ENCODE measurements at places on chromosomes 5 and 9.

DNA sequence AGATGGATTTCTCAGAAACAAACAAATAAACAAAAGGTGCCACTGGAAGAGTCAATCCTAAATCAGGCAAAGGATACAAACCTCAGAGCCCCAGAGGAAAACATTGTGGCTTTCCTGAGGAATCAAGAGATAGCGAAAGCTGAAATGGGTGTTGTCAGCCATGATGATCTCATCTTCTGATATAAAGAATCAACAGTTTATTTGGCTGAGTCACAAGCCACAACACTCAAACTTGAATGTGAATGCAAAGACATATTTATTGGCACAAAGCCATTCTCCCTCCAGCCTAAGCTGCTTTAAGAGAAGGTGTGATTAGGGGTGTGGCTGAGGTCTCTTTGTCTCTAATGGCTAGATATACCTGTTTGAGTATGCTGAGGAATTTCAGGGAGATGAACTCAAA, 73.3 kb upstream of the NREP start:
- peak; percentile 41 for DNase-seq

DNA sequence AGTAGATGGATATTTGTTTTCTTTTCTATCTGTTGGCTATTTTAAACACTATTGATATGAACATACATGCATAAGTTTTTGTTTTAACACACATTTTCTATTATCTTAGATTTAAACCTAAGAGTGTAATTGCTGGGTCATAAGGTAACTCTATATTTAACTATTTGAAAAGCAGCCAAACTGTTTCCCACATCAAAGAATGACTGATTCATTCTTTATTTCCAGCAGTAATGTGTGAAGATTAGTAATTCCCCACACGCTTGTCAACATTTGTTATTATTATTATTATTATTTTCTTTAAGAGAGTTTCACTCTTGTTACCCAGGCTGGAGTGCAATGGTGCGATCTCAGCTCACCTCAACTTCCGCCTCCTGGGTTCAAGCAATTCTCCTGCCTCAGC, 1495.8 kb downstream of the EFNA5 start:
- no peak for DNase-seq

DNA sequence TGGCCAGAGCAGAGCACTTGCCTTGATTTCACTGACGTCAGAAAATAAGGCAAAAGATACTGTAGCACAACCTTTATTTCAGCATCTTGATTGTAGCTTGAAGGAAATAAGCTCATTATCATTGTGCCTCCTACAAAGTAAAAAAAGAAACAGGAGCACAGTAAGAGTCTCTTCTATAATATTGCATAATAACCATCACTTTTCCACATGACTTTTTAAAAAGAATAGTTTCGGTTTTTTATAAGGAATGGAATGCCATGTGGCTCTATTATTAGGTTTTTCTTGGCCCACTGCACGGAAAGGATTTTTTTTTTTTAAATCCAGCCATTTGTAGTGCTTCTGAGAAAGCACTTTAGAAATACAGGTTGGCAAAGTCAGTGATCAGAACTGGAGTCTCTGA, 655.3 kb downstream of the LRRC70 start:
- no peak for DNase-seq

- DNase-seq, result no peak
Observed at GRCh38 chr5:97498657-97499056, 315.6 kb upstream of the RIOK2 start.

GRCh38 chr5:166810721-166811120, 1480.7 kb upstream of the WWC1 start:
- DNase-seq, result no peak

DNA sequence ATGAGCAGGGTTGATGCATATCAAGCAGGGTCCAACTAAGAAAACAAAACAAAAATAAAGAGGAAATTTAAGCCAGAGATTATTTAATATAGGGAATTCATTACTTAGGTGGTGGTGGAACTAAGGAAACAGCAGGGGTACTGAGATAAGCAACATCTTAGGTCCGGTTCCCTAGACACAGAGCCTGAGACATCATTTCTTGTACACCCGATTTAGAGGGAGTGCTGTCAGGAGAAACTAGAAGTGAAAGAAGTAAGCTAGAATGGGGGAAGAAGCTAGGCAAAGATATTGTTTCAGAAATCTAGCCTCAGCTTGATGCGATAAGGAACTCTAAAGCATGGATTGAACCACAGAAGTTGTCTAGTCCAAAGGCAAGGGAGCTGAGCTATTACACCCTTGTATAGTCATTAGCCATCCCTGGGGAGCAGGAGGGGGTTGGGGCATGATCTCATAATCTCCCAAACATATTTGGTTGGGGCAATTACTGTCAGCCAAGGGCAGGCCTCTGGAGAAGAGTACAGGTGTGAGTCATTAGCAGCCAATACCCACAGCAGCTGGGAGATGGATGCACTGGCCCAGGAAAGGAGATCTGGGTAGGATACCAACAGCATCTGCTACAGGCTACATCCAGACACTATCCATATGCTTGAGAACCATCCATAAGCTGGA, 194.5 kb downstream of the ARL15 start:
- peak; percentile 16 for DNase-seq

DNA sequence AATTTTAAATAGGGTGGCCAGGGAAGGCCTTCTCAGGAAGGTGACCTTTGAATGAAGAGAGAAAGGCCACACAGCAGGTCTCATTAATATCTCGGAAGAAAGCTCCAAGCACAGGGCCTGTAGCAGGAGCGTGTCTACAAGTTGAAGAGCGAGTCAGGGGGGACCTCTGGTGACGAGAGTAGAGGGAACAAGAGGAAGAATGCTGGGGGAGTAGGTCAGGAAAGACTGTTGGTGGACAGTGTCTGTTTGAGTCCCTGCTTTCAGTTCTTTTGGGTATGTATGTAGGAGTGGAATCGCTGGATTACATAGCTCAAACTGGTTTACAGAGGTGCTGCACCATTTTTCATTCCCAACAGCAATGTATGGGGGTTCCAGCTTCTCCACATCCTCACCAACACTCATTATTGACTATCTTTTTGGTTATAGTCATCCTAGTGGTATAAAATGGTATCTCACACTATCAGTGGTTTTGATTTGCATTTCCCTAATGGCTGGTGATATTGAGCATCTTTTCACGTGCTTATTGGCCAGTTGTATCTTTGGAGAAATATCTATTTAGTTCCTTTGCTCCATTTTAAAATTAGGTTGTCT, 55.8 kb downstream of the NUP214 start:
- no peak for DNase-seq

DNA sequence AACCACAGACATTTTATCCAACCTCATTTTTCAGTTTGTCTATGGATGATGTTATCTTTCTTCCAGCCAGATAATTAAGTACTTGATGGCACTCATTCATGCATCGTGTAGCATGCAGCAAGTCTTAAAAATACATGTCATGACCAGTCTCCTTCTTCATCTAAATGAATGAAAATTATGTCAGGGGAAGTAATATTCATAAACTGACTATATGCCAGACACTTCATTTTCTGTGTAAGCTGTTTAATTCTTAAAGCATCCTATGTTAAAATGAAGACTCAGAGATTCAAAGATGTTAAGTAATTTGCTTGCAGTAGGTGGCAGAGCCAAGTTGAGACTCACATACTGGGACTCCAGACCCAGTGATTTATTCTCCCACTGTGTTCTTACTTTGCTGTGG, 181.7 kb upstream of the CD180 start:
- DNase-seq, result no peak

DNA sequence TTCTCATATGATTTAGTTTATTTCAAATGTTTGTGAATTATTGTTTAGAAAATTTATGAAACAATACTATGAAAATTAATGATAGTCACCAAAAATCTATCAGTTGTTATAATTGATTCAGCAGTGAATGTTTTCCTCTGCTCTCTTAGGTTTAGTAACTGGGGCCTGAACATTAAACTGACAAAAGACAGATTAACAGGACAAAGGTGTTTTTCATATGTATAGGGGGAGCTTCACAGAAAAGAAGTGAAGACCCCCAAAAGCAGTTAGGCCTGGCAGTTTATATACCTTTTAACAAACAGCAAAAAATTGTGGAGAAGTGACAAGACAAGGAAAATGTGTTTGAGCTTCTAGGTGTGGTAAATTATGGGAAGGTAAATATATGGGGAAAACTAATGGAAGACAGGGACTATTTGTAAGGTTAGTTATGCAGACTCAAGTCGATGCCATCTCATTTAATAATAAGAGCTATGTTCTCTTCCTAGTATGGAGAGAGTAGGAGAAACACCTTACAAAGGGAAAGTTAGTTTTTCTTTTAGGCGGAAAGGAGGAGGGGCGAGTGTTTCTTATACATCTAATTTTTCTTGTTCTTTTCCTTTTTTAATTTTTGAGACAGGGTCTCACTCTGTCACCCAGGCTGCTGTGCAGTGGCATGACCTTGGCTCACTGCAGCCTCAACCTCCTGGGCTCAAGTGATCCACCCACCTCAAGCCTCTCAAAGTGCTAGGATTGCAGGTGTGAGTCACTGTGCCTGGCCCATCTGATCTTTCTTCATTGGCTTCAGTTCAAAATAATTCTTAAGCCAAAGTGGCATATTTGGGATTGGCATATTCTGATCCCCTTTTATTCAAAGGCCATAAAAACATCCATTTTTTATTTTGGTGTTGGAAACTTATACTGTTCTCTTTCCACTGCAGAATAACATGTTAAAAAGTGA, 77.8 kb downstream of the C9orf153 start:
- no peak for DNase-seq

GRCh38 chr9:97398999-97399758, 12.7 kb upstream of the TDRD7 start:
- peak; percentile 74 for DNase-seq

DNA sequence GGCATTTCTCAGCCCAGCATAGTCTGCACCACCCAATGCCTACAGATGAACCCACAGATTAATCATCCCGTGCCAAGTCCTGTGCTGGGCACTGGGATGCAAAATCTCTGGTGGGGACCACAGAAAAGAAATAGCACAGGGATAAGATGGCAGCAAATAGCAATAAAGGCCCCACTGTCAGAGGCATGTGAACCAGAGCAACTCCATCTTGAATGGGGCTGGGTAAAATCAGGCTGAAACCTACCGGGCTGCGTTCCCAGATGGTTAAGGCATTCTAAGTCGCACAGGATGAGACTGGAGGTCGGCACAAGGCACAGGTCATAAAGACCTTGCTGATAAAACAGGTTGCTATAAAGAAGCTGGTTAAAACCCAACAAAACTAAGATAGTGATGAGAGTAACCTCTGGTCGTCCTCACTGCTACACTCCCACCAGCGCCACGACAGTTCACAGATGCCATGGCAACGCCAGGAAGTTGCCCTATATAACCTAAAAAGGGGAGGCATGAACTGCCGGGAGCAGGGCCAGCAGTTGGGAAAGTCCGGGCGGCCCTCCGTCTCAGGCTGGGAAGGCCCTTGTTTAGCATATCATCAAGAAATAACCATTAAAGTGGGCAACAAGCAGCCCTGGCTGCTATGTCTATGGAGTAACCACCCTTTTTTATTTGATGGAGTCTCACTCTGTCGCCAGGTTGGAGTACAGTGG, 65.2 kb downstream of the C9orf50 start:
- DNase-seq, result no peak

- no peak for DNase-seq
Observed at GRCh38 chr5:9058666-9059065, 487.2 kb downstream of the SEMA5A start.

- no peak for DNase-seq
Observed at GRCh38 chr9:34783951-34784487, 74.1 kb upstream of the CCL21 start.
